ENCODE measurements at places on chromosomes 1 and 21.

DNA sequence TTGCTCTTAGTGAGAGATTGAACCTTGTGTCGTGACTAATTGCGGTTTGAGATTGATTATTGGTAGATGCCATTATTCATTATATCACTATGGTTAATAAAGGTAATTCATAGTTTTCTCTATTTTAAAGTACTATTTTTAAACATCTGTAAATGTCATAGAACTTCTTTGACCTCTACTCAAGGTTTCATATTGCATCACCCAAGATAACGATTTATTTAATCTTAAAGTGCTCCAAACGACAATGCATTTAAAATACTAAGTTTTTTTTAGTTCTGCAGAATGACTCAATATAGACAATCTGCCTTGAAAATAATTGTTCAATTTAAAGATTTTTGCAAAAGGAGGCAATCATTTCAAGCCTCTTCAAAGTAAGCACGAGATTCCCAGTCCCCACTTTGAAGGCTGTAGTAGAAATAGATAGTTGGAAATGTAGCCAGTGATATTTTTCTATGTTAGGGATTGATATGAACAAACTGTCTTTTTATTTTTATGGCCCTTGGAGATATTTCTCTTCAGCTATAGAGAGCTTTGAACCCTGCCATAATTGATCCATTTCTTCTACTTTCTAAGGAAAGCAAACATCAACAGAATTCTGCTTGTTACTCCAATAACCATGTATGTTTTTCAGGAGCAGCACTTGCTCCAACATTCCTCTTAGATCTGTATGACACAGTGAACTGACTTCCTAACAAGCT is 114.2 kb upstream of the PALMD start:
- DNase-seq = no peak

- no peak for DNase-seq
These were observed 74.1 kb upstream of the CASZ1 start for GRCh38 chr1:10870493-10871096.

GRCh38 chr1:6822530-6823359 is 37.5 kb downstream of the CAMTA1 start:
- no peak for DNase-seq

- no peak for DNase-seq
These were observed 5.0 kb downstream of the WNT3A start for GRCh38 chr1:228011721-228012311.

DNA sequence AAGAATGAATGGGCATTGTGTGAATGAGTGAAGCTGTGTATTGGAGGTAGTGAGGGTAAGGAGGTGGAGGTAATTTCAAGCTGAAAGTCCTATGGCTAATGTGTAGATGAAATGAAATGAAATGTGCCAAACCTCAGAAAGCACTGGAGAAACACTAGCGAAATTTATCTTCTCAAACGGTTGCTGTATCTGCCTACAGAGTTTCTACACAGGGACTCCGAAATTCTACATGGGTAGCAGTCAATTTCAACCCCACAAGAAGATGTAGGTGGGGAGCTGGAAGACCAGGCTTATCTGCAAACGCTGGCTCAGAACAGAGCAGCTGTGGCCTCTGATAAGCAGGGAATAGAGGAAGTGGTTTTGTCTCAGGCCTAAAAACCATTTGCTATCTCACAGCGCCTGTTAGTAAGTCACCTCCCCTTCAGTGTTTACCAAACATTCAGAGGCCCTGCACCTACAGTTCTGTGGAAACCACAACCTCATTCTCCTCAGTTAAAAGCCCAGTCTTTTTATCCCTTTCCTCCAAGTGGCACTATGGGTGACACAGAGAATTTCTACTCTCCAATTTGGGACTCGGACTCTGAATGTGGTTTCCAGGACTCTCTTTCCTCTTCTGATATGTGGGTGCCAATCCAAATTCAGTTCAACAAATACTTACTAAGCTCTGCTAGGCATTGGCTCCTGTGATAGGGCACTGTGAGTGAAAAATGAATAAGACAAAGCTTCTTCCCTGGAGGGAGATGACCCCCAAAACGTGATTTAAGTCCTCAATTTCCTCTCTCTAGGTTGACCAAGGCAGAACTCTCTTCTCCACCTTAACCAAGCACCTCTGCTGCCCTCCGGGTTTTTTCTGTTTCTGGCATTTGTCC is 17.2 kb upstream of the SLAMF6 start:
- DNase-seq = no peak

DNA sequence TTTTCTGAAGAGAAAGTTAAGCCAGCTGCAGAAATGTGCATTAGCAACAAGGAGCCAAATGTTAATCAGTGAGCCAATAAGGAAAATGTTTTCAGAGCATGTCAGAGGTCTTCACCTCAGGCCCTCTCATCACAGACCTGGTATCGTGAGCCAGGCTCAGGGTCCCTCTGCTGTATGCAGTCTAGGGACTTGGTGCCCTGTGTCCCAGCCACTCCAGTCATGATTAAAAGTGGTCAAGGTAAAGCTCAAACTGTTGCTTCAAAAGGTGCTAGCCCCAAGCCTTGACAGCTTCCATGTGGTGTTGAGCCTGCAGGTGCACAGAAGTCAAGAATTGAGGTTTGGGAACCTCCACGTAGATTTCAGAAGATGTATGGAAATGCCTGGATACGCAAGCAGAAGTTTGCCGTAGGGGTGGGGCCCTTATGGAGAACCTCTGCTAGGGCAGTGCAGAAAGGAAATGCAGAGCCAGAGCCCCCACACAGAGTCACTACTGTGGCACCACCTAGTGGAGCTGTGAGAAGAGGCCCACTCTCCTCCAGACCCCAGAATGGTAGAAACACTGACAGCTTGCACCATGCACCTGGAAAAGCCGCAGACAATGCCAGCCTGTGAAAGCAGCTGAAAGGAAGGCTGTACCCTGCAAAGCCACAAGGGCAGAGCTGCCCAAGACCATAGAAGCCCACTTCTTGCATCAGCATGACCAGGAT is 1128.7 kb downstream of the AMY1C start:
- no peak for DNase-seq

DNA sequence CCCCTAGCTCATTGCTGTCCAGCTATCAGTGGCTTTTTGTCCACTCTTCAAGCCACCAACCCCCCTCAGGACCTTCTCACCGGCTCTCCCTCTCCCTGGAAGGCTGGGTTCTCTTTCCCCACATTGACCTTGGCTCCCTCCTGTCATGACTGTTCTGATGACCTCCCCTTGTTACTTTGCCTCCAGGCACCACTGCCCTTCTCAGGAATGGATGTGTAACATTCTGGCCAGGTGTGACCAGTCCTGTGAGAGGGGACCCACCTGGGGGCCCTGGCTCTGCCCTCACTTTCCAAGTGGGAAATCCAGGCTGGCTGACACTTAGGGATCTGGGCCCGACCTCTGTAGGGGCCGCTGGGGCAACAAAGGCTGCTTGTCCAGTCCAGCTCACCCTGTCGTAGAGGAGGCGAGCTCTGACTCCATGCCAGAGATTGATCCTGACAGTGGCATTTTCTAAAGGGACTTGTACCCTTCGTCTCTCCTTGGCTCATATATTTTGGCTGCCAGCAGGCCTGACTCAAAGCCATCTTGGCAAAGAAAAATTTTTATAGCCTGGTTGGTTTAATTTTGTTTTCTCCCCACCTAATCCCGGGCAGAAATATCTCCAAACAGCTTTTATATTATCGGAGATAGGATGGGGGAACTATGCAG is 37.9 kb upstream of the USP24 start:
- no peak for DNase-seq

DNA sequence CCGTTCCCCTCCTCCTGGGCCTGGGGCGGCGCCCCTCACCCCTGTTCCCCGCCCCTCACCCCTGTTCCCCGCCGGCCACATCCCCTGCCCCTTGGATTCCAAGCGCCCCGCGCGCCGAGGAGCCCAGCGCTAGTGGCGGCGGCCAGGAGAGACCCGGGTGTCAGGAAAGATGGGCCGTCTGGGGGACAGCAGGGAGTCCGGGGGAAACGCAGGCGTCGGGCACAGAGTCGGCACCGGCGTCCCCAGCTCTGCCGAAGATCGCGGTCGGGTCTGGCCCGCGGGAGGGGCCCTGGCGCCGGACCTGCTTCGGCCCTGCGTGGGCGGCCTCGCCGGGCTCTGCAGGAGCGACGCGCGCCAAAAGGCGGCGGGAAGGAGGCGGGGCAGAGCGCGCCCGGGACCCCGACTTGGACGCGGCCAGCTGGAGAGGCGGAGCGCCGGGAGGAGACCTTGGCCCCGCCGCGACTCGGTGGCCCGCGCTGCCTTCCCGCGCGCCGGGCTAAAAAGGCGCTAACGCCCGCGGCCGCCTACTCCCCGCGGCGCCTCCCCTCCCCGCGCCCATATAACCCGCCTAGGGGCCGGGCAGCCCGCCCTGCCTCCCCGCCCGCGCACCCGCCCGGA is at the start of gene TP73:
TSS of gene TP73 (plus strand) at position 587 of the 618 bp plus-strand sequence. CDS start 29,850 bp downstream, outside the sequence.
- DNase-seq = no peak

DNA sequence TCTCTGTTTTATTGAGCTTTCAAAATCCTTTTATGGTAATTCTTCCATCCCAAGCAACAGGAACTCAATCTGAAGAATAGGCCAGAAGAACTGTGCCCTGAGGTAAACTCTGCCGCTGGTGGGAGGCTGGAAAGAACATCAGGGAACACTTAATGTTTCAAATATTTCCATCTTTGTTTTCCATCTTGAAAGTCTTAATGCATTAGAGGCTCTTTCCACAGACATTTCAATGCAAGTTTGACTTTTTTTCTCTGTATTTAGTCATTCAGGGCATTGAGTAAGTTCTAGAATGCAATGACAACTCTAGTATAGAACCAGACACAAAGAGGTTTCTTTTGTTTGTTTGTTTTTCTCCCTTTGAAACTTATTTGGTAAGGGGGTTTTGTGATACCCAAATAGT is 61.5 kb downstream of the KIAA0040 start:
- no peak for DNase-seq

GRCh38 chr1:202961220-202961880 is 3.2 kb upstream of the ADIPOR1 start:
- no peak for DNase-seq

GRCh38 chr1:14236097-14236496 is 362.4 kb upstream of the KAZN start:
- DNase-seq = no peak

GRCh38 chr1:247114351-247115140 is 10.4 kb upstream of the ZNF669 start:
- no peak for DNase-seq

GRCh38 chr1:78641558-78641957 is 8.1 kb upstream of the IFI44 start:
- DNase-seq = no peak

GRCh38 chr1:159152031-159152430 is 19.4 kb upstream of the CADM3 start:
- DNase-seq = no peak

- DNase-seq = no peak
These were observed at the start of gene SYT6 for GRCh38 chr1:114153261-114154145. Gene SYT6 (minus strand): TSS chr1:114153869. CDS start chr1:114153772, 97 bp downstream.

Measured in RCC 7860 (cell line).